Stimulated activated CD4-positive, alpha-beta T cell treated with anti-CD3 and anti-CD28 coated beads, Interleukin-4, amount 100 ng/mL, for 1 hour (primary cell): ENCODE measurements at places on chromosomes 5 and 9.

DNA sequence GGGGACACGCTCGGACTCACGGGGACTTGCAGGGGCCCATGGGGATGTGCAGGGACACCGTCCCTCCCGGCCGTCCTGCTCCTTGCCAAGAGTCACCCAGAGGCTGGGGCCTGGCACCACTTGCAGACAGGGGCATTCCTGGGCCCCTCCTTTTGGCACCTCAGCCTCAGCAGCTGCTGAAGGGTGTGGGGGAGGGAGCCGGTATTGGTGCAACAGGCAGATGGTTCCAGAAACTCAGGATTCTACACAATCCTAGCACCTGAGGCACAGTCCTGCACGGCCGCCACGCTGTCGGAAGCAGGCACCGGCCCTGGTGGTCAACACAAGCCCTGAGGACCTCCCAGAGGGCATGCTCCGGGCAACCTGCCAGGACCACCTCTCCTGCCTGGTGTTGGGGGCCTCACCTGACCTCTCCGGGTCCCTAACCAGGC lies 19.3 kb upstream of the SLC12A7 start:
- DNase-seq: no peak

DNA sequence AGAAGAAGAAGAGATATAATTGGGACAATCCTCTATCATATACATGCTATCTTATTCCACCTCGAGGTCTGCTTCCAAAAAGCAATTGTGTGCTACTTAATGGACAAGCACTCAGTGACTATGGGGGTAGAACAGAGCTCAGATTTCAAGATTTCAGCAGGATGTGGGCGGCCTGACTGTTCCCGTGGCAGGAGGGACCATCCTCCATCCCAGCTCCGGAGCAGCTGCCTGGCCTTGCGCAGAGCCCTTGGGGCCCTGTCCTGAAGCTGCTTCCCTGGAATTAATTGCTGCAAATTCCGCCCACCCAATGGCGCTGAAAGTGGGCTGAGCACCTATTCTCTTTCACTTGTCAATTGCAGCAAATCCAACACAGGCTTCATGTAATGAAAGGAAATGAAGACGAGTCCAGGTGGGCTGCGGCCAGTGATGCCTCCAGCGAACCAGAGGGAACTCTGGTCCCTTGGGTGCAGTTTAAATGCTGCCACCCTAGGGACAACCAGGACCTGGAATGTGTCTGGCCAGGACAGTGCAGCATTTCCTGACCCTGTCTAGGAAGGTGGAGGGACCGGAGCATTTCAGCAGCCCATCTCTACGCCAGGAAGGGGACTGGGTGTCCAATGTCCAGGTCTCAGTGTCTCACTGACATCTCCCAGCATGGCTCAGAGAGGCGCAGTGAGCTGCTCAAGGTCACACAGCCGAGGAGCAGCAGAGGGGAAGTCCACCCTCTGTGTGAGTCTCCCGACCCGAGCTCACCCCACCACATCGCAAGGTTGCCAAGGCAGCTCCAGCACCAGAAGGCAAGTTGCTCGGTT lies 50.5 kb upstream of the FCN1 start:
- no peak for DNase-seq

- no peak for DNase-seq
Observed at GRCh38 chr5:111641533-111642233, 115.3 kb downstream of the NREP start.

- DNase-seq: peak; percentile 60
Observed at GRCh38 chr9:136244122-136244968, 1.3 kb downstream of the QSOX2 start.

DNA sequence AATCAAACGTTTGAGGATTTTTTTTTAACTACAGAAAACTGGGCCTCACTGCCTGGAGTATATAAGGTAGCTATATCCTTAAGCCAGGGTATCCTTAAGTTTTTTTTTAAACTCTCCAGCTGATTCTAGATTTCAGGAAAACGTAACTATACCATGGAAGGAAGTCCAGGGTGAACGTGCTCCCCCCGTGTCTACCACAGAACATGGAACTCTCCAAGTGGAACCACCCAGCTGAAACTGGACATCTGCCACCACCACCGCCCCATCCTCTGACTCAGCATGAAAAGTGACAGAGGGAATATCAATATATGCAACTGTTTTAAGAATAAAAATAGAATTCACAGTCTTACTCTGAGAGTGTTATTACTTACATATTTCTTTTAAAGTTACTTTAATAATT lies 61.3 kb downstream of the DROSHA start:
- no peak for DNase-seq

GRCh38 chr5:9437741-9438240 lies 108.1 kb downstream of the SEMA5A start:
- DNase-seq: no peak

DNA sequence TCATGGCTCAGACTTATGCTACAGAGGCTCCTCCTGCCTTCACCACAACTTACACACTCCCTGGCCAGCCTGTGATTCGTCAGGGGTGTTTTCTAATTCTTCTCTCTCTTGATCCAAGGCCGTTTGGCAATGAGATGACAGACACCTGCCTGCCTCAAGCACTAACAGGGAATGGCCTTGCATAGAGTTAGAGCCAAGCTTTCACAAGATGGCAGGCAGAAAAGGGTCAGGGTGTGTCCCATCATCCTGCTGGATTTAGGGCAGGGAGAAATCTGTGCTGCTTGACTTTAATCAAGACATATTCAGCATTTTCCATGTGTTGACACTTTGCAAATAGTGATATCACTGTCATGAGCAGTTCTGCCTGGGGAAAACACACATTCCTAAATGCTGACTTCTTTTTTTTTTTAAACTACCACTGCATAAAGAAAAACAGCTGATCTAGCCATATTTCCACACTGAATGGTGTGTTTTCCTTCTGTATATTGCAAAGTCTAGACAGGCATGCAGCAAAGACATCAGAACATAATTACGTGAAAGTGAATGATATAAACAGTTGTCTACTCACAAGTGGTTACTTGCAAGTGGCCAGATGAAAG lies 95.0 kb upstream of the SLC25A48 start:
- no peak for DNase-seq

DNA sequence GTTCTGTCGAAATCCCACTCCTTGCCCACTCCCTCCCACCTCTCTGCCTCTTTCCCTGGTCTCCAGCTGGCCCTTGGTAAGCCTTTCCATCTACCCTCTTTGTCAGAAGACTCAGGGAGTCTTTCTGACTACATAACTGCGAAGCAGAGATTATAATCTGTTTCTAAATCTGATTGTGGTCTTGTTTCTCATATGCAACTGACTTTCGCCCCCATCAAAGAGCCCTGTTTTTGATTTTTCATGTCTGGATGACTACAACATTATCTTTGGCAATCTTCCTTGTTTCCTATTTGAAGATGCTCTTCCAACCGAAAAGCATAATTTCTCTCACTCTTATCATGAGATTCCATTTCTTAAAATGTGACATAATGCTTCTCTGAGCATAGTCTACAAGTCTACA lies 218.2 kb upstream of the ADAMTSL1 start:
- DNase-seq: no peak

GRCh38 chr5:11429254-11429653 lies 475.0 kb downstream of the CTNND2 start:
- DNase-seq: no peak

DNA sequence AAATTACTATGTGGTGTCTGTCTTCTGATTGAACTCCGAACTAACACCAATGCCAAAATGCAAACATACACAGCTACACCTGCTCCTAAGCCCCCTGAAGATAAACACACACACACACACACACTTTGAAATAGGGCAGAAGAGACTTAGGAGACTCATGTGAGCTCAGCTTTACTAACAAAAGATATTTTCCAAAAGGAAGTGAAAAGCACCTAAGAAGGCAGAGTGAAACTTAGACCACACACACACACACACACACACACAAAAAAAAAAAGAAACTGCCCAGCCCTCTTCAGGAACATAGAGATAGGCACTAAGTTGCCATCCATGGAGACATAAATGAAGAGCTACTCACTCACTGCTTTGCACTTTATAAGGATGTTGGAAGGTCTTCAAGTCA lies 45.2 kb upstream of the APC start:
- no peak for DNase-seq

DNA sequence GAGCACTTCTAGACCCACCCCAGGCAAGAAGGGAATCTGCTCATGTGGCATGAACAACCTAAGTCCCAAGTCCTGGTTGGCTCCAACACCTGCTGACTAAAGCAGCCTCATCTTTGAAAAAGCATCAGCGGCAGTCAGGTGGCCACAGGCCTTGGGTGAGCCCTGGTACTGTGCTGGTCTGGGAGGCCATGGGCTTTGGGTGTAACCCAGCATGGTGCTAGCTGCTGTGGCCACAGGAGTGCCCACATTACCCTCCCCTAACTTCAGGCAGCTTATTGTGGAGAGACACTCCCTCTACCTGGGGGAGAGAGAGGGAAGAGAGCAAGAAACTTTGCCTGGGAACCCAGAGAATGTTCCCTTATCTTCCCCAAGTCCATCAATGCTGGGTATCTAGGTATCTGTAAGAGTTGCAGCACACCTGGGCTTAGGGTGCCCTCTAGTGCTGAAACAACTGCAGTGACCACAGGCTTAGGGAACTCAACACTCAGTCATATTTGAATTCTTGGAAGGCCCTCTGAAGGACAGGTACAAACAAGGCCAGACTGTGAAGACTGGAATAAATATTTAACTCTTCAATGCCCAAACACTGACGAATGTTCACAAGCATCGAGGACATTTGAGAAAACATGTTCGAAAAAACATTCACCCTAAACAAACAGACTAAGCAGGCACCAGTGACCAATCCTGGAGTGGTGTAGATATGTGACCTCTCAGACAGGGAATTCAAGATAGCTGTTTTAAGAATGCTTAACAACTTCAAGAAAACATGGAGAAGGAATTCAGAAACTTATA lies 69.9 kb upstream of the OR2K2 start:
- DNase-seq: no peak

GRCh38 chr9:136754059-136754572 lies 3.9 kb downstream of the LCN8 start:
- DNase-seq: no peak

DNA sequence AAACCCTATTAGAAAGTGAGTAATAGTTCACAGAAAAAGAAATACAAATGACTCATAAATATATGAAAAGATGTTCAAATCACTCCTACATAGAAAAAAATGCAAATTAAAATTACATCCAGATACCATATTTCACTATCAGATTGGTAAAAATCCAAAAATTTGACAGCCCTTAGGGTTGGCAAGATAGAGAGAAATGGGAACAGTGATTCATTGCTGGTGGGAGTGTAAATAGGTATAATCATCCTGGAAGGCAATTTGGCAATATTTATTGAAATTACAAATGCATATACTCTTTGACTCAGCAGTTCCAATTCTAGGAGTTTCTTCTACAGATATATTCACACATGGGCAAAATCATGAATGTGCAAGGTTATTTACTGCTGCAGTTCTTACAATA lies 273.5 kb downstream of the NR2F1-AS1 start:
- no peak for DNase-seq

DNA sequence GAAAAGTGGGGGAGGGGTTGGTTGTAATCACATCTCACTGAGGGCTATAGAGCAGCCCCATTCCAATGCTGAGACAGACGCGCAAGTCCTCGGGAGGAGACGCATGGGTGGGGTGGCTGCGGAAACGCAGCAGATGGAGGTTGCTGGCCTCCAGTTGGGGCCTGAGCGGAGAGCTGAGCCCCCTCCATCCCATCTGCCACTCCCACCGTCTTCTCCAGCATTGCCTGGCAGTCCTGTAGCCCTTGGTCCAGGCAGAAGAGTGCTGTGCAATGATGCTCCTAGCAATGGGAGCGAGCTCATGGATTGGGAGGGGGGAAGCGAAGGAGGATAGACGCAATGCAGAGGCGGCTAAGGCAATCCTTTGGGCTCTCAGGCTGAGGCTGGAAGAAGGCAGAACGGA lies 79.4 kb upstream of the GLRA1 start:
- DNase-seq: no peak

DNA sequence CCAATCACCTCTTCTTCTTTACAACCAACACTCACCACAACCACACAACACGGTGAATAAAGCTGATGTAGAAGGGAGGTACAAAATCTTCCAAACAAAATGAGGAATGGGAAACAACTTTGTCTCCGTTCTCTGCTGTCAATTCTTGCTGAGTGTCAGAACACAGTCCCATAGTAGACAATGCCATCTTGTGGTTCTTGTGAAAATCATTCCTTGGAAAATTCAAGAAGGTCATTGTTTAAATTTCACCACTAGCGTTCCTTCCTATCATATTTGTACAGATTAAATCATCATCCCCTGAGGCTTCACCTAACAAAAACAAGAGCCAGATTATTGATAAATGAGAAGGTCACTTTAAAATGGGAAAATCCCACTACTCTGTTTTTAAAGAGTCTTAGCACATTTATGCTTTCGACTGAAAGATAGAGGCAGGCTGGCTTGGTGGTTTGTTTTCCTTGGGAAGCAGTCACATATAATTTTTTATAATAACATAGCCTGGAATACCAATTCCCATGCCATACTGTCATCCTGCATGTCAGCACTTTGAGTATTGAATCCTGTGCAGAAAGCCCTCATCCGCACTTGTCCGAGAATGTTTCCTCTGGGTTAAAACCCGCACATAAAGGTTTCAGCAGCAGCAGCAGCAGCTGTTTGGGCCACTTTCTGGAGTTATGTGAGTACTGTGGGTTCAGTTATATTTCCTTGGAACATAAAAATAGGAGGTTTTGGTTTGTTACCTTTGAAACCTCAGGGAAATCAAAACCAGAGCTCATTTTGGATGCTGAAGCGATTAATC lies 395.0 kb upstream of the SMARCA2 start:
- no peak for DNase-seq

DNA sequence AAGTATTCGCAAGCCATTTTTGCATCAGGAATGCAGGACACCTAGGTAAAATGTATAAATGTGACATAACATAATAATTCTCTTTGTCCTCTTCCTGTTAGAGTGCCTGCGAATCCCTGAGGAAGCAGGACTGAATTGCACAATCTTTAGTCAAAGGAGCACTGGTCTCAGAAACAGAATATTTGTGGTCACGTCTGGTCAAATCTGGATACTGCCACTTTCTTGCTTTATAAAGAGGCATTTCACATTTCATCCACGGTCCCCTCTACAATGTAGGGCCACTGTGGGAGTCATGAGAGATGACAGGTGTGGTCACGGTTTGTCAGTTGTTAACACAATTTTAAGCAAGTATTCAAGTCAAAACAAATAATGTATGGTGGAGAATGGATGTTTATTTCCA lies 564.0 kb downstream of the IRX1 start:
- DNase-seq: no peak

- DNase-seq: no peak
Observed at GRCh38 chr5:150645070-150645700, 4.7 kb downstream of the SYNPO start.

- no peak for DNase-seq
Observed at GRCh38 chr5:133241179-133242092, 189.6 kb downstream of the HSPA4 start.

DNA sequence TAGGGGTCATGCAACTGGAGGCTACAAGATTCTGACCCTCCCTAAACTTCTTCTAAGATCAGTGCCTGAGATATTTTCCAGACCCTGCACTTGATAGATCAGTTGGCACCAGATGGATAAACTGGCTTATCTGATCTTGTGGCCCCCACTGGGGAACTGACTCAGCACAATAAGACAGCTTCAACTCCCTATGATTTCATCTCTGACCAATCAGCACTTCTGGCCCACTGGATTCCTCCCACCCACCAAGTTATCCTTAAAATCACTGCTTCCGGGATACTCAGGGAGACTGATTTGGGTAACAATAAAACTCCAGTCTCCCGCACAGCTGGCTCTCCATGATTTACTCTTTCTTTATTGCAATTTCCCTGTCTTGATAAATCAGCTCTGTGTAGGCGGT lies 2180.4 kb upstream of the WWC1 start:
- no peak for DNase-seq

- peak; percentile 82 for DNase-seq
Observed at GRCh38 chr5:10563945-10564837, at the start of gene ANKRD33B. Gene ANKRD33B (plus strand): TSS chr5:10564070. CDS start chr5:10564468, 398 bp downstream.

- DNase-seq: no peak
Observed at GRCh38 chr5:169812786-169813185, 167.5 kb downstream of the INSYN2B start.
